Fibroblast of villous mesenchyme (primary cell): ENCODE measurements at places on chromosomes 2 and 18. TPM values are rescaled to one million over a fixed set of nuclear protein-coding genes. Genes with fewer than 3 reads are reported as not detected.
A peak's percentile ranks its signal among the peaks of the same experiment; 100 is the strongest.

Gene KHK
- total RNA-seq = 0.97 and 1.3 TPM in 2 replicates

Gene HOXD13
- 0.43 TPM in 1 of 2 replicates, not detected in the other for total RNA-seq

Gene KLHL29
- 10.6 and 14.7 TPM in 2 replicates for total RNA-seq

Gene CNGA3
- total RNA-seq = not detected in 2 replicates

Gene SIGLEC15
- 0.43 and 0.97 TPM in 2 replicates for total RNA-seq

Gene C2orf92
- total RNA-seq = 2.6 and 6.0 TPM in 2 replicates

Gene NPAS2
- total RNA-seq = 13.9 and 17.3 TPM in 2 replicates

Gene SETBP1
- 2.6 and 2.9 TPM in 2 replicates for total RNA-seq

- no peak for DNase-seq
These were observed 7.0 kb upstream of the HS6ST1 start for GRCh38 chr2:128325611-128326181.

- no peak for DNase-seq
These were observed 629.4 kb downstream of the TSN start for GRCh38 chr2:122384768-122385333.

DNA sequence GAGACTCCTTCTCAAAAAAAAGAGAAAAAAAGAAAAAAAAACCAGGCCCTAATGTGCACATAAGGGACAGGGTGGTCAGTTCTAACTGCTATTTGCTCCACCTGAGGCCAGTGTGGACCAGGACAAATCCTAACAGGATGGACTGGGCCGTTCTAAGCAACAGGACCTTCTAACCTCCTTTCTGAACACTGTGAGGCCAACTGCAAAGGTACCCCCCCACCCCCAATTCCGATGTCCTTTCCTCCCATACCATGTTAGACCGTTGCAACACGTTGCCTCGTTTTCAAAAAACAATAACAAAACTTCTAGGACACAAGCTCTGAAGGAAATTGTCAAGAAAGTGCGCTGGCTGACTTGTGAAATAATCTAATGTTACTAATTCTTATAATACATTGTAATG lies 1.2 kb downstream of the THAP4 start:
- DNase-seq = peak; percentile 56

- DNase-seq = no peak
These were observed 65.3 kb downstream of the OLA1 start for GRCh38 chr2:174183076-174183475.

DNA sequence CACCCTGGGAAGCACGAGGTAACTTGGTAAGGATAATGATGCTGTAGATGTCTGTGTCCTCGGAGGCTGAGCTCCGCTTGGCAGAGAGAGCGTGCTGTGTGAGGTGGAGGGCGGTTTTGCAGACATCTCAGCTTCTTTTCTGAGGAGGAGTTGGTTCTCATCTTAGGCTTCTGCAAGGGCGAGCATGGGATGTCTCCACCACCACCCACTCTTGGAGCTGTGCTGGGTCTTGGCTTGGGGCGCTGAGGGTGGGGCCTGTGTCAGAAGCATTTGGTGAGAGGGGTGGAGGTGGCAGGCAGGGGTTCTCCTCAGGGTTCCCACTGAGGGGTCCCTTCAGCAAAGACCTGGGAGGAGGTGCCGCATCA lies 9.2 kb downstream of the OXER1 start:
- DNase-seq = no peak

- DNase-seq = peak; percentile 73
These were observed 103.3 kb upstream of the VRK2 start for GRCh38 chr2:57943315-57943714.

DNA sequence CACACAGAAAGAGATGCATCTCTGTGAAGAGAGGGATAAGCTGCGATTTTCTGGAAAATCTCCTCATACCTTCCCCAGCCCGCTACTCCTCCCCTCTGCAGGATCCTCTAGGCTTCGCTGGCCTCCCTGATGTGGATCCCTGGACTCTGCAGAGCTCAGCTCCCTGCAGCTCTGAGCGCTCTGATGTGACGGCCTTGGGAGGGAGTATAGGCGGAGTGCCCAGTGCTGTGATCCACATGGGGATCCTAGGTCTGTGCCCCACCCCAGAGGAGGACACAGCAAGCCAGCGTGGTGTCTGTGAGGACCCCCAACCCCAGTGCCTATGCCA lies 111.0 kb downstream of the GYPC start:
- no peak for DNase-seq

DNA sequence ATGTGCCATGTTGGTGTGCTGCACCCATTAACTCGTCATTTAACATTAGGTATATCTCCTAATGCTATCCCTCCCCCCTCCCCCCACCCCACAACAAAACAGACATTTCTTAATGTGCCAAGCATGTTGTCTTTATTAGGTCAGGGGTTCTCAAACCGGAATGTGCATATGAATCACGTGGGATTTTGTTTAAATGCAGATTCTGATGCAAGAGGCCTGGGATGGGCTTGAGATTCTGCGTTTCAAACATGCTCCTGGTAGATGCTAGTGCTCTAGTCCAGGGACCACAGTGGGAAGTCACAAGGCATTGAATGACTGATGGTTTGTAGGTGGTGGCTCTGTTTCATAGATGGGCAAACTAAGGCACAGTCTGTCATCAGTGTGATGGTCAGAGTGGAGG lies 184.7 kb downstream of the SMAD7 start:
- DNase-seq = peak; percentile 90

- no peak for DNase-seq
These were observed 80.3 kb downstream of the VAPA start for GRCh38 chr18:9994026-9994570.

GRCh38 chr2:178315488-178315948 lies 121.2 kb downstream of the OSBPL6 start:
- no peak for DNase-seq

GRCh38 chr2:102297891-102298290 lies 13.5 kb upstream of the IL1RL1 start:
- peak; percentile 37 for DNase-seq

- DNase-seq = no peak
These were observed 166.7 kb upstream of the DTNA start for GRCh38 chr18:34543356-34543755.

DNA sequence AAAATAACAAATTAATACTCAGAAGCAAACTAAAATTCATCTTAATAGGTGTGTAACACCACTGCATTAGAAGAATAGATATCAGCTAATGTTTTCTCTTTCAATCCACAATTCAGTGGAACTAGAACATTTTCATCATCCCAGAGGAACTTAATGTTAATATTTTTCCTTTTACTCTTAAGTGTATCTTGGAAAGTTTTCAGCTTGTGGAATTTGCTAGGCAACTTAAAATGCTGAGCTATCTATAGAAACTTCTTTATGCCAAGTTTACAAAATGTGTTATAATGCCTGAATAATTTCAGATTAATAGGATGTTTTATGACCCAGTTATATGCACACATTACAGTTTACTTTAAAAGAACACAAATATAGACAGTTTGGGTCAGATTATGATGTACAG lies 86.6 kb upstream of the FAM237A start:
- no peak for DNase-seq
